ENCODE measurements at places on chromosomes 7 and 10.

DNA sequence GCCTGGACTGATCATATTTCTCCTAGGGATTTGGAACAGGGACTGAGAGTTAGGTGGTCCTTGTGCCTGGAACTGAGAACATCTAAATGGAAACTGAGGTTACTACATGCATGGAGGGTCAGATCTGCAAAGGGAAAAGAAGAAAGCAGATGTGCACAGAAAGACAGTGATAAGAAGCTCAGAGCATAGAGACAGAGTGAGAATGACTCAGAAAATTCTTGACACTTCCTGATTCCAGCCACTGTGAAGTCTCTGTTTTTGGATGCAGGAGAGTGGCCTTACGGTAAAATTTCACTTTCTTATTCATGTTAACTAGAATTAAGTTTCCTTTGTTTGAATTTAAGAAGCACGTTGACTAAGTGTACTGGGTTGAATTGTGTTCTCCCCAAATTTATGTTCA is 241.7 kb downstream of the TMEM26 start:
- no peak overlapping the region for H3K4me3 ChIP-seq
- H3K36me3 ChIP-seq: no peaks in the 10 kb centered on the region
- no peaks in the 10 kb centered on the region for H3K4me1 ChIP-seq

GRCh38 chr10:75294518-75294865 is 58.7 kb upstream of the COMTD1 start:
- H3K4me3 ChIP-seq: peak overlapping the region; percentile 83
- H3K27me3 ChIP-seq: no peaks in the 10 kb centered on the region
- H3K27ac ChIP-seq: peak overlapping the region; percentile 97
- DNase-seq: peak; percentile 74
- H3K36me3 ChIP-seq: no peaks in the 10 kb centered on the region
- H3K4me1 ChIP-seq: peaks cover 19% of the 10 kb centered on the region

GRCh38 chr10:21238717-21239116 is 286.8 kb downstream of the SKIDA1 start:
- DNase-seq: no peak
- H3K4me3 ChIP-seq: no peak overlapping the region
- no peaks in the 10 kb centered on the region for H3K36me3 ChIP-seq

GRCh38 chr7:24349339-24349738 is 65.3 kb downstream of the NPY start:
- no peak overlapping the region for H3K27ac ChIP-seq
- no peaks in the 10 kb centered on the region for H3K4me1 ChIP-seq
- H3K27me3 ChIP-seq: no peaks in the 10 kb centered on the region

- no peaks in the 10 kb centered on the region for H3K27me3 ChIP-seq
- no peak overlapping the region for H3K27ac ChIP-seq
- no peak for DNase-seq
- H3K36me3 ChIP-seq: no peaks in the 10 kb centered on the region
- no peaks in the 10 kb centered on the region for H3K4me1 ChIP-seq
Measured at GRCh38 chr7:157910446-157910845, 573.6 kb downstream of the DNAJB6 start.

- no peaks in the 10 kb centered on the region for H3K27me3 ChIP-seq
- DNase-seq: no peak
- H3K36me3 ChIP-seq: no peaks in the 10 kb centered on the region
- no peak overlapping the region for H3K4me3 ChIP-seq
Measured at GRCh38 chr7:69860941-69861622, 262.8 kb downstream of the AUTS2 start.

- H3K27me3 ChIP-seq: no peaks in the 10 kb centered on the region
- no peaks in the 10 kb centered on the region for H3K36me3 ChIP-seq
- H3K4me3 ChIP-seq: no peak overlapping the region
- H3K27ac ChIP-seq: no peak overlapping the region
Measured at GRCh38 chr10:48210391-48210790, 64.1 kb downstream of the FRMPD2 start.

- DNase-seq: no peak
- H3K36me3 ChIP-seq: no peaks in the 10 kb centered on the region
- H3K27ac ChIP-seq: no peak overlapping the region
- H3K27me3 ChIP-seq: peaks cover 2% of the 10 kb centered on the region
- no peak overlapping the region for H3K4me3 ChIP-seq
- no peaks in the 10 kb centered on the region for H3K4me1 ChIP-seq
Measured at GRCh38 chr10:86071758-86072157, 294.8 kb downstream of the GRID1 start.

DNA sequence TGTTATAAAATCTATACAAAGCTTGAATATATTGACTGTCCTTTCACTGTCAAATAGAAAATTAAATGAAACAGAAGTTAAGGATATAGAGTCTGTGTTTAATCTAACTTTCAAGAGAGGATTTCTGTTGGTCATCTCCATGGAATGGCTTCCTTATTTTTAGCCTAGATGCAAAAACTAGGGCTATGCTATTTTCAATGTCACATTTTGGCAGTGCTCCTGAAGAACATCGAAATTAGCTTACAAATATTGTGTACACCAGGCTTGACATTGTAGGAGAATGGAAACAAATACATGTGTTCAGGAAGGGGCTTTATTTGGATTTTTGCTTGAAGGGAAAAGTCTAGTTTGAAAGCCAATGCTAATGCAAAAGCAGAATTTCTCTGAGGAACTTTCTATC is 295.4 kb downstream of the CDK14 start:
- H3K27ac ChIP-seq: no peak overlapping the region
- H3K36me3 ChIP-seq: no peaks in the 10 kb centered on the region
- no peaks in the 10 kb centered on the region for H3K27me3 ChIP-seq
- H3K4me1 ChIP-seq: peaks cover 3% of the 10 kb centered on the region
- DNase-seq: no peak

- H3K27me3 ChIP-seq: no peaks in the 10 kb centered on the region
- H3K4me3 ChIP-seq: no peak overlapping the region
- no peak for DNase-seq
- H3K27ac ChIP-seq: no peak overlapping the region
- no peaks in the 10 kb centered on the region for H3K36me3 ChIP-seq
Measured at GRCh38 chr10:125980521-125981035, 84.2 kb downstream of the FANK1 start.

GRCh38 chr7:74059681-74060588 is 23.7 kb upstream of the LIMK1 start:
- no peaks in the 10 kb centered on the region for H3K36me3 ChIP-seq
- peak overlapping the region; percentile 30 for H3K27ac ChIP-seq
- H3K27me3 ChIP-seq: no peaks in the 10 kb centered on the region
- no peak for DNase-seq
- H3K4me1 ChIP-seq: peaks cover 19% of the 10 kb centered on the region

GRCh38 chr7:113100121-113100603 is 13.5 kb upstream of the GPR85 start:
- no peaks in the 10 kb centered on the region for H3K27me3 ChIP-seq
- H3K27ac ChIP-seq: no peak overlapping the region
- no peaks in the 10 kb centered on the region for H3K36me3 ChIP-seq
- no peak overlapping the region for H3K4me3 ChIP-seq
- DNase-seq: no peak
- no peaks in the 10 kb centered on the region for H3K4me1 ChIP-seq

GRCh38 chr7:80790877-80791276 is 128.0 kb downstream of the SEMA3C start:
- no peak overlapping the region for H3K4me3 ChIP-seq
- no peaks in the 10 kb centered on the region for H3K27me3 ChIP-seq
- no peak for DNase-seq

DNA sequence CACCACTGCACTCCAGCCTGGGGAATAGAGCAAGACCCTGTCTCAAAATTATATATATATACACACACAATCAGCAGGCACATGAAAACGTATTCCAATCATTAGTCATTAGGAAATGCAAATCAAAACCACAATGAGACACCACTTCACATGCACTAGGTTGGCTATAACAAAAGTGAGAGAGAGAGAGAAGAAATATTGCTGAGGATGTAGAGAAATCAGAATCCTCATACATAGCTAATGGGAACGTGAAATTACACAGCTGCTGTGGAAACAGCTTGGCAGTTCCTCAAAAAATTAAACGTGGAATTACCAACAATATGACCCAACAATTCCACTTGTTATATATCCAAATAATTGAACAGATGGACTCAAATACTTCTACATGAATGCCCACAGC is 43.3 kb upstream of the CNNM1 start:
- no peaks in the 10 kb centered on the region for H3K27me3 ChIP-seq
- H3K36me3 ChIP-seq: no peaks in the 10 kb centered on the region
- H3K4me1 ChIP-seq: no peaks in the 10 kb centered on the region
- H3K4me3 ChIP-seq: no peak overlapping the region

GRCh38 chr7:148714498-148714897 is 15.8 kb downstream of the CUL1 start:
- H3K27ac ChIP-seq: no peak overlapping the region
- DNase-seq: no peak
- H3K4me3 ChIP-seq: no peak overlapping the region

GRCh38 chr10:127148066-127148932 is 48.1 kb downstream of the INSYN2A start:
- no peak overlapping the region for H3K4me3 ChIP-seq
- DNase-seq: no peak
- H3K4me1 ChIP-seq: no peaks in the 10 kb centered on the region
- no peak overlapping the region for H3K27ac ChIP-seq
- no peaks in the 10 kb centered on the region for H3K36me3 ChIP-seq

GRCh38 chr10:14820010-14820774 is 17.6 kb downstream of the CDNF start:
- H3K36me3 ChIP-seq: no peaks in the 10 kb centered on the region
- no peak overlapping the region for H3K27ac ChIP-seq
- H3K4me3 ChIP-seq: no peak overlapping the region
- H3K27me3 ChIP-seq: no peaks in the 10 kb centered on the region

- H3K27ac ChIP-seq: no peak overlapping the region
- no peak for DNase-seq
- no peaks in the 10 kb centered on the region for H3K27me3 ChIP-seq
- no peaks in the 10 kb centered on the region for H3K4me1 ChIP-seq
Measured at GRCh38 chr7:20722941-20723340, 63.7 kb downstream of the SP8 start.

DNA sequence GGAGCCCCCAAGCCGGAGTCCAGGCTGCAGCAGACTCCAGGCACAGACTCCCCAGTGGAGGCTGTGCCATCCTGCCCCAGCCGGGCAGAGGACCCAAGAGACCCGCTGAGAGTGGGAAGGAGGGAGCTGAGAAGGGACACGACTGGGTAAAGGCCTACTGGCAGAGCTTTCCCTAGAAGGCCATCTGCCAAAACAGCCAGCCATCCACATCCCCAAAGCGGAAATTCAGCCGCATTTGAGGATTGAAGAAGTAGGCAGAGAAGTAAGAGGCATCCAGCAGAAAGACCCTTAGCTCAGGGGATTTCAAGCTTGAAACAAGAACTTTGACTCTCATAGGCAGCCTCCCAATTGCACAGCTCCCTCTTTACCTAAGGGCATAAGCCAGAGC is 857 bp downstream of the CPXM2 start:
- H3K4me3 ChIP-seq: peak overlapping the region; percentile 55
- no peaks in the 10 kb centered on the region for H3K36me3 ChIP-seq
- H3K4me1 ChIP-seq: no peaks in the 10 kb centered on the region
- H3K27ac ChIP-seq: no peak overlapping the region
- H3K27me3 ChIP-seq: peaks cover 39% of the 10 kb centered on the region

- peaks cover 8% of the 10 kb centered on the region for H3K27me3 ChIP-seq
- H3K4me1 ChIP-seq: no peaks in the 10 kb centered on the region
- no peak for DNase-seq
- no peak overlapping the region for H3K27ac ChIP-seq
- H3K4me3 ChIP-seq: no peak overlapping the region
Measured at GRCh38 chr7:128946936-128947830, 9.5 kb downstream of the IRF5 start.

GRCh38 chr10:90917238-90917967 is 3.5 kb downstream of the ANKRD1 start:
- no peaks in the 10 kb centered on the region for H3K27me3 ChIP-seq
- peaks cover 81% of the 10 kb centered on the region for H3K36me3 ChIP-seq
- no peak for DNase-seq
- peaks cover 4% of the 10 kb centered on the region for H3K4me1 ChIP-seq
- peak overlapping the region; percentile 76 for H3K4me3 ChIP-seq

DNA sequence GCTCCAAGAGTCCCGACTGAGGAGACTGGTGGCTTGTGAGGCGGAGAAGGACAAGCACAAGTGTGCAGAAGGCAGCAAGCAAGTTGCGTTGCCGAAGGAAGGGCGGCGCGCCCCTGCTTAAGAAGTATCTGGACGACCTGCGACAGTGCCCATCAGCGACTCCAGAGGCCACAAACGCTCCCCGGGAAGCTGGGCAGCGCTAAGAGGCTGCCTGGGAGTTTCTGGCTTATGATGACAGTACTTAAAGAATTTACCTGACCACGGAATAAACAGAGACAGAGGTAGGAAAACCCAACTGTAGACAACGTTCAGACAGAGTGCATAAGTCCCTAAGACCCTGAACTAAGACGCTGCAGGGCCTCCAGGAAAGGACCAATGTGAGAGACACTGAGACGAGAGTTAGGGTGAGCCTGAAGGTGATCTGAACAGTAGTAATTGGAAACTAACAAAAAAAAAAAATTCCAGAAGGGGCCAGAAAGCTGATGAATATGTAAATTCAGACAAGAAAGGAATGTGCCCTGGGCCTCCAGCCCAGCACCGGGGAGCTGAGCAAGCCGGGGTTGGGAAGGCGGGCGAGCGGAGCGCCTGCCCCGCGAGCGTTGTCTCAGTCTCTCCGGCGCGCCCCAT is 1.0 kb downstream of the OSBPL3 start:
- H3K27me3 ChIP-seq: no peaks in the 10 kb centered on the region
- DNase-seq: peak; percentile 57
- H3K36me3 ChIP-seq: no peaks in the 10 kb centered on the region
- H3K27ac ChIP-seq: peak overlapping the region; percentile 83
- no peaks in the 10 kb centered on the region for H3K4me1 ChIP-seq
- peak overlapping the region; percentile 76 for H3K4me3 ChIP-seq

GRCh38 chr7:113207441-113207840 is 89.1 kb upstream of the SMIM30 start:
- H3K4me1 ChIP-seq: peaks cover 4% of the 10 kb centered on the region
- no peaks in the 10 kb centered on the region for H3K27me3 ChIP-seq
- no peak for DNase-seq
- H3K27ac ChIP-seq: no peak overlapping the region
- H3K36me3 ChIP-seq: no peaks in the 10 kb centered on the region

- no peaks in the 10 kb centered on the region for H3K27me3 ChIP-seq
- H3K4me3 ChIP-seq: no peak overlapping the region
- no peak for DNase-seq
- peaks cover 55% of the 10 kb centered on the region for H3K36me3 ChIP-seq
- H3K27ac ChIP-seq: peak overlapping the region; percentile 71
Measured at GRCh38 chr7:107594961-107595737, 15.1 kb downstream of the BCAP29 start.

DNA sequence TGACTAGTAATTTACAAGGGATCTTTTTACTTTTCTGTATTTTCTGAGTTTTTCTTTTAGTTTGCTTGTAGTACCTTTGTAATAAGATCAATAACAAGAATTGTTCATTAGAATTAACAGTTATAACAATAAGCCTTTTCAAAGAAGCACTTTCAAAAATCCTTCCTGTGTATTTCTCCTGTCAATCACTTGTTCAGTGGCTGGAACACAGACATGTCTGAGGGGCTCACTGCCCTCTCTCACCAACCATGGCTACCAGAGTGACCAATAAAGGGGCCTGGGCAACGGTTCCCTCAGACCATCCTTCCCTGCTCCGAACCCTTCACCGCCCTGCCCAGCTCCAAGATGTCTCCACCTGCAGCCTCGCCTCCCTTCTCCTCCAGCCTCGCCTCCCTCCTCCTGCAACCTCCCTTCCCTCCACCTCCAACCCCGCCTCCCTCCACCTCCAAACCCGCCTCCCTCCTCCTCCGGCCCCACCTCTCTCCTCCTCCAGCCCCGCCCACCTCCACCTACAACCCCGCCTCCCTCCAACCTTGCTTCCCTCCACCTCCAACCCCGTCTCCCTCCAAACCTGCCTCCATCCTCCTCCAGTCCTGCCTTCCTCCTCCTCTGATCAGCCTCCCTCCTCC is 353.4 kb downstream of the TNS3 start:
- no peak overlapping the region for H3K27ac ChIP-seq
- H3K36me3 ChIP-seq: no peaks in the 10 kb centered on the region
- no peak overlapping the region for H3K4me3 ChIP-seq
- DNase-seq: no peak
- H3K4me1 ChIP-seq: no peaks in the 10 kb centered on the region

All from psoas muscle (tissue), 8 donors.